CD4-positive, alpha-beta T cell treated with Interleukin-2 at 100 ng/mL for 4 hours (primary cell): ENCODE measurements at places on chromosomes 2 and 18.
A peak's percentile ranks its signal among the peaks of the same experiment; 100 is the strongest.

GRCh38 chr2:135890835-135891234, 14.6 kb upstream of the MCM6 start:
- no peak for DNase-seq

- DNase-seq = no peak
These were observed 44.7 kb downstream of the PID1 start for GRCh38 chr2:229226382-229226781.

- DNase-seq = no peak
These were observed 22.5 kb downstream of the STAMBP start for GRCh38 chr2:73851274-73851673.

- DNase-seq = peak; percentile 39
These were observed 3.9 kb upstream of the ID2 start for GRCh38 chr2:8677646-8678592.

DNA sequence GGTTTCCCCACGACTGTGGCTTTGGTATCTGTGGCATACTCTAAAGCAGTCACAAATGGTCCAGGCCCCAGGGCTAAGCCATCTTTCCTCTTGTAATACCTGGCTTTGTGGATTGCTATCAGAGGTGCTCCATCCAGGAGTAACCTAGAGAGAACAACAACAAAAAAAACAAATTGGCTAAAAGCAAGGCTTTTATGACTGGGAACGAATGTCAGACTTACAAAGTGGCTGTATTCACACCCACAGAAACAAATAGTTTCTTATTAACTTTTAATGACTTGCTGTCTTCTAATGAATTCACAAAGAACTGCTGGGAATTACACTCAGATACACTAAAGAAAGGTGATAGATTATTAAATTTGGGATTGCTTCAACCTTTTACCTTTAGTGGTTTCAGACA, 35.1 kb downstream of the HDHD2 start:
- DNase-seq = no peak
